Ascending aorta (tissue), 2 donors: ENCODE measurements at places on chromosomes 1 and 21.

GRCh38 chr1:233480198-233480597 lies 133.7 kb upstream of the KCNK1 start:
- no peak for DNase-seq

- no peak for DNase-seq
Measured at GRCh38 chr1:210698661-210699060, 370.0 kb downstream of the HHAT start.

DNA sequence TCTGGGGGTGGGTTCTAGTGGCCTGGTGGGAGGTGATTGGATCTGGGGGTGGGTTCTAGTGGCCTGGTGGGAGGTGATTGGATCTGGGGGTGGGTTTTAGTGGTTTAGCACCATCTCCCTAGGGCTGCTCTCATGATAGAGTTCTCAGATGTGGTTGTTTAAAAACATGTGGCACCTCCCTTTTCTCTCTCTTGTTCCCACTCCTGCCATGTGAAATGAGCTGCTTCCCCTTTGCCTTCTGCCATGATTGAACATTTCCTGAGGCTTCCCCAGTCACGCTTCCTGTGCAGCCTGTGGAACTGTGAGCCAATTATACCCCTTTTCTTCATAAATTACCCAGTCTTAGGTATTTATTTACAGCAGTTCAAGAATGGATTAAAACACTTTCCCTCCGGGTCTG lies 327.3 kb upstream of the AJAP1 start:
- DNase-seq: no peak

- no peak for DNase-seq
Measured at GRCh38 chr21:33151941-33152731, 77.6 kb upstream of the IFNAR2 start.

GRCh38 chr1:36869054-36869453 lies 165.3 kb downstream of the GRIK3 start:
- DNase-seq: no peak

DNA sequence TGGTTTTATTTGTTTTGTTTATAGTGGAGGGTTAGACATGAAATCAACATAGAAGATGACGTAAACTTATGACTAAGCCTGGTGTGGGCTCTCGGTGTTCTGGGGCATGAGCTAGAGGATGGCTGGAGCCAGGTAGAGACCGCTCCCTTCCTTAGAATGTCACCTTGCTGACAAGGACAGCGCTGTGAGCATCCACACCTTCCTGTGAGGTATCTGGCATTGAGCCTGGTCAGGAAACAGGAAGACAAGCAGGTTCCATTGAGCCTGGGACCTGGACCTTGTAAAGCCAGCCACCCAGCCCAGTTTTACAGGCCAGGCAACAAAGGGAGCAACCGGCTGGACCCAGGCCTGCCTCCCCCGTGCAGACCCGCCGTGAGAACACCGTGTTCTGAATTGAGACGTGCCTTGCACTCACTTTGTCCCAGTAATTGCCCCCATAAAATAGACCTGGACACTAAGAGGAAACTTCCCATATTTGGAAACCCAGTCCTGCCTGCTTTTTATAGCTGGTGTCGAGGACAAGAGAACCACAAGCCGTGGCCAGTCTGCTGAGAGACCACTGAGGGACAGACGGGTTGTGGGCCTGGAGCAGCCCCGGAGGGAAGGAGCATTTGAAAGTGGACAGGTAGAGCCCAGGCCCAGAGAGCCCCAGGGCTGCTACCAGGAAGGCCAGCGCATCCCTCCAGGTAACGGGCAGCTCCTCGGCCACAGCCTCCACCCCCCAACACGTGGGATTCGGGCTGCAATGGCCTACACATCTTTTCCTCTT lies 78.0 kb downstream of the PDE9A start:
- DNase-seq: no peak

DNA sequence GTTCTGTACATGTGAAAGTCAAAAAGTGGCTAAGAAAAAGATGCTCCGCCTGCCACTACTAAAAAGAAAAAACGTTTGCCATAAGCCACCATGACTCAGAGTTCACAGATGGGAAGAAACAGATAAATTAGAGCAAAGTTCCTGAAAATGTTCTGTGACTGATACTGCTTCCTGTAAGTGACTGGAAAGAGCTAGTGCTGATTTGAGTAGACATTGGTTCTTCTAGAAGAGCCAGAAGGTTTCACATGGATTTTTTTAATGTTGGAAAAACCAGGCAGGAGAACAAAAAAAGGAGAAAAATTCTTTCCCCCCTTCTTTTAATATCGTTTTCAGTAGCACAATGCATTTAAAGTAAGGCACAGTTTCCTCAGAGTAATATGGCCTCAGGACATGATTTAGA lies 221.4 kb downstream of the HLX start:
- DNase-seq: no peak

DNA sequence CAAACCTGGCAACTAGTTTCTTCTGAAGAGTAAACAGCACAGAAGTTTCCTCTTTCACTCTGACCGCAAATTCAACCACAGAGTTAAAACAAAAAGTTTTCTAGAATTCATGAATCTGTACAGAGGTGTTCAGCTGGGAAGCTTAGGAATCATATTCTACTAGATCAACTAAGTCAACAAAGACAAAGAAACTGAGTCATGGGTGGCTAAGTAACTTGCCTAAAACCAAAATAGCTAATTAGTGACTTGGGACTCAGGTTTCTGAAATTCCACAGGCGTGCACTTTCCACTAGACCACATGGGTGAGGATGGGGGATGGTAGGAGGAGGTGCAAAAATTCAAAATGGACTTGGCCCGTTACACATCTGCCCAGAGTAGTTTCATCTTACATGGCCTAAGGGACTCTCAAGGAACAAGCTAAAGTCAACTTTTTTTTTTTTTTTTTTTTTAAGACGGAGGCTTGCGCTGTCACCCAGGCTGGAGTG lies 25.8 kb downstream of the PTPN14 start:
- no peak for DNase-seq

DNA sequence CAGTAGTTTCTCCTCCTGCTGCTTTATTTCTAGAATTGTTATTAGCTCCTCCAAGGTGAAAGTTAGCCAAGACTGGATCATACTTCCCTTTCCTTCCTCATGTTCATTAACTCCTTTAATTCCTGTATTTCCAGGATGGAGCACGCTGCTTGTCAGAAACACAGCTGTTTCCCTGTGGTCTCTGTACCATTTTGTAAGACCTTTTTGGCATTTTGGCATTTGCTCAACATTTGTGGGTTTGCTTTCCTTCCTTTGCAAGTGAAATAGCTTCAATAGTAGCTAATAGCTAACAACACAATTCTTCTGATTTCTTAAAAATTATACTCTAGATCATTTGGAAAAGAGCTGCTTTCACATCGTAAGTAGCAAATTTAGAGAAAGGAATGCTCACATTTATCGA lies 44.3 kb upstream of the HPDL start:
- DNase-seq: no peak

DNA sequence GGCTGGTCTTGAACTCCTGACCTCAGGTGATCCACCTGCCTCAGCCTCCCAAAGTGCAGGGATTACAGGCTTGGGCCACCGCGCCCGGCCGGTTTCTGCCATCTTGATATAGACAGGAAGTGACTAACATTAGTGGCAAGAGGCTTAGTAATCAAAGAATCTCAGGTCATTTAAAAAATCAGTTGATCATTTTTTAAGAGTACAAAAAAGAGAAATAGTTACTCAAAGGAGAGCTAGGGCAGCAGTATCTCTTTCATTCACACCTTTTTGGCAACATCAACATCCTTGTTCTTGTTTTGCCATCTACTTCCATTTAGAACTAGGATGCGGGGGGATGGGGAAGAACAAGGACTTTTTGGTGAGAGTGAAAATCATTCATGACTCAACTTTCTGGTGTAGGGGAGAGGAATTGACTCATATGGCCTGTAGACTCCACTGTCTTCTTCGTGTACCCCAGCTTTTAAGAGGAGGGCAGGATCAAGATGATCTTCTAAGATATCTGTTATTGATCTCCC lies 8.8 kb downstream of the FCRLB start:
- DNase-seq: no peak

GRCh38 chr1:67980028-67980427 lies 70.4 kb downstream of the DIRAS3 start:
- DNase-seq: no peak

- DNase-seq: no peak
Measured at GRCh38 chr1:185244015-185244747, 72.9 kb downstream of the IVNS1ABP start.

GRCh38 chr1:101312147-101312546 lies 75.3 kb downstream of the S1PR1 start:
- no peak for DNase-seq

DNA sequence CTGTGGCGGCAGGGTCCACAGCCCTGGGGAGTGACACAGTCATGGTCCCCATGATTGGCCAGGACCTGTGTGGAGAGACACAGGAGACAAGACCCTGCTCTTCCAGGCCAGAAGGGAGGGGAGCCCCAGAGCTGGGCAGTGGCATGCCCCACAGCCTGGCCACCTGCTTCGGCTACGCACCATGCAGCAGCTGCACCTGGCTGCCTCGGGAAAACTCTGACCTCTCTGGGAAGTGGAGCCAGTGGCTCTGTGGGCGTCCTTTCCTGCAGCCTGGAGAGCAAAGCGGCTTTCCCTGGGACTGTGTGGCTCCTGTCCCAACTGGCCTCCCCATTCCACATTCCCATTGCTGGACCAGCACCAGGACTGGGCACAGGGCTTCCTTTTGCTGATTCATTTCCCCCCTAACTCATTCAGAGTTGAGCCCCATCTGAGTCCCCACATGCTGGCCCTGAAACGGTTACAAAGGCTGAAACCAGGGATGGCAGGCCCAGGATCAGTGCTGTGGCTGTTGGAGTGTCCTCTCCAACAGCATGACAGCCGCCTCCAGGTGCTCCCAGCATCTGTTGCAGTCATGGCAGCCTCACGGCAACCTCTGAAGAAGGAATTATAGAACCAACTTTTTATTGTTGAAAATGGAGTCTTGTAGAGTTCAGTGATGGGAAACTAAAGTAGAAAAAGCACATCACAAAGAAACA lies 15.0 kb downstream of the OXCT2 start:
- DNase-seq: no peak

- no peak for DNase-seq
Measured at GRCh38 chr1:74681001-74681400, 7.4 kb upstream of the ERICH3 start.

DNA sequence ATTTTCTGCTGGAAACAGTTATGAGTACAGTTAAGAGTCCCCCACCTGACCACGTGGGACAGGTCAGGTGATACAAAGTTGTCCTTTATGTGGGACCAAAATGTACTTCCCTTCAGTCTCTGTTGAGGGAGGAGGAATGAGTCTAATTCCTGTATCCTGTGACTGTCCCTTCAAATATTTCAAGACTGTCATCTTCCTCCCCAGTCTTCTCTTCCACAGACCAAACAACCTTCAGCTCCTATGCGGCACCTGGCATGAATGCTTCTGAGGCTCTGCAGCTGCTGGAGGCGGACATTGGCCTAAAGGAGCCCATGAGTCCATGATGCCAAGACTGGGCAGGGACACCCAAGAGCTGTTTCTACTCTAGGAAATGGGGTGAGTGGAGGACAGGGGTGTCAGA lies 72.1 kb upstream of the SIM2 start:
- DNase-seq: no peak

- DNase-seq: no peak
Measured at GRCh38 chr1:20160034-20160433, 20.9 kb downstream of the PLA2G2F start.

DNA sequence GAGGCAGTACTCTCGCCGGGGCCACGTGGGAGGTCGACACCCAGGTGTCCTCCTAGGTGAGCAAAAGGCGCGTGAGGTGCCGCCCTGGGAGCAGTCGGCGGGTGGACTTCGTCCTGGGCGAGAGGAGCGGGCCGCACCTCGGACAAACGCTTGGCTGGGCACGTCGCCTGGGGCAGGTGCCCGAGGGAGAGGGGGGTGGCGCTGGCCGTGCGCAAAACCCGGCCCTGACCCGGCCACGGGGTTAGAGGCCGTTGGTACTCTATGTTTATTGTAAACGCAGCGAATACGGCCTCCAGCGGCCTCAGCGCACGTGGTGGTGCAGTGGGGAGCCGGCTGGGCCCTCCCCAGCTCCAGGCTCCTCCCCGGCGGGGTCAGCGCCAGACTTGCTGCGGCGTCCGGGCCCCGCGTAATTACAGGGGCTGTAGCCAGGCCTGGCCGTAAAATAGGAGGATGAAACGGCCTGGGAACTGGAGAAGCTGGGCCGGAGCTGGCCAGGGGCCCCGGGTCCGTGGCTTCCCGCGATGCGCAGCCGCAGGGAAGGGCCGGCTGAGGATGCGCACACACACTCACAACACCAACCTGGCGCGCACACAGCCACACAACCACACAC lies 1.6 kb upstream of the EFNA1 start:
- DNase-seq: no peak

DNA sequence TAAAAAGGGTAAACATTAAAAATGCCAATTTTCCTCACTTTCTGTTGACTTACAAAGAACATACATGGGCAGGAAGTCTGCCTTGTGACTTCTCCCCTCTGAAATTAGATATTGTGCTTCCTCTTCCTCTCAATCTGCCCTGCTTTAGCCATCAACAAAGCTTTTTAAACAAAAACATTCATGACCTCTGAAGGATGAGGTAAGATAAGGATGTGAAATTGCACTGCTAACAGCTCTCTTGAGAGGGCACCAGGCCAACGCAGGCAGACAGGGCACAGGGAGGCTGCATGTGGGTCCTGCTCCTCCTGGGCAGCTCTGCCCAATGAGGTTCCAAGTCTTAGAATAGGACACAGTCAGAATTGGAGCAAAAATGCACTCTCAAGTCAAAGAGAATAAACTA lies 62.1 kb downstream of the DEGS1 start:
- DNase-seq: peak; percentile 67

- no peak for DNase-seq
Measured at GRCh38 chr1:82788660-82789059, 987.9 kb downstream of the ADGRL2 start.

DNA sequence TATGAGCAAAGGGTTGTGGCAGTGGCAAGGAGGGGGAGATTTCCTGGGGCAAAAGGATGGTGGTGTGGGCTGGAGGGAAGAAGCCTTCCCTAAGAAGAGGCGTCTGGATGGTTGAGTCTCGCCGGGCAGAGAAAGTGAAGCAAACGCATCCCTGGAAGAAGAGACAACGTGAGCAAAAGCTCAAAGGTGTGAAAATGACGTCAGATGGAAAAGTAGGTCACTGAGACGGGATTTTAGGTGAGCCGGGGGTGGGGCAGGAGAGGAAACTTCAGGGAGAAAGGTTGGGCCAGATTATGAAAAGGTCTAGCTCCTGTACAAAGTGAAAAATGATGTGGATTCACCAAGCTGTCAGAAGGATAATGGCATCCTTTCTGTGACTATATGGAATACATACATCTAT lies 95.3 kb upstream of the KCNE2 start:
- no peak for DNase-seq

- no peak for DNase-seq
Measured at GRCh38 chr1:31412732-31413404, at the start of gene SERINC2. Gene SERINC2, plus strand, starts transcription at chr1:31413213. Its CDS starts 53 bp downstream, at chr1:31413266.

DNA sequence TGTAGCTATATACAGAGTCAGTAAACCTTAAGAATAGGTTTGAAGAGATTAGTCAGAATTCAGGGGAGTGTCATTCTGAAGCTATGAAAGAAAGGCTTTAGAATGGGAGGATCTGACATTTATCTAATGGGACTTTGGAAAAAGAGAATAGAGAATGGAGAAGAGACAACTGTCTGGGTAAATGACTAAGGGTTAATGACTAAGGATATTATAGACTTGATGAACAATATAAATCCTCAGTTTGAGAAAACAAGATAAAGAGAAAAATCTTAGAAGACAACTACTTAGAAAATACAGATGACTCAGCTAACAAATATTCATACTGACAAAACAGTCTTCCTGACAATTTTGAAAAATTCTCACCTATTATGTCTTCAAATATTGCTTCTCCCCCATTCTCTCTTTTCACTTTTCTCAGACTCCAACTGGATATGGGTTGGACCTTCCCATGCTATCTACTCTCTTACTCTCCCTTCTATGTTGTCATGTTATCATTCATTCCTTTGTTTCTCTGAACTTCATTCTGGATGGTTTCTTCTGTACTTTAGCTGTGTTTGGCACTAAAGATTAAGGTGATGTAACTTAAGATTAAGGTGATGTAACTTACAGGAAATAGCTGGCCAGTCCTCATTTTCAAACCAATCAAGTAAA lies 20.4 kb downstream of the SLC16A1 start:
- no peak for DNase-seq
